ENCODE measurements at places on chromosomes 4 and X. TPM values are rescaled to one million over a fixed set of nuclear protein-coding genes. Genes with fewer than 3 reads are reported as not detected.

GRCh38 chr4:14337892-14338584 is 664.2 kb upstream of the CPEB2 start:
- DNase-seq = no peak

DNA sequence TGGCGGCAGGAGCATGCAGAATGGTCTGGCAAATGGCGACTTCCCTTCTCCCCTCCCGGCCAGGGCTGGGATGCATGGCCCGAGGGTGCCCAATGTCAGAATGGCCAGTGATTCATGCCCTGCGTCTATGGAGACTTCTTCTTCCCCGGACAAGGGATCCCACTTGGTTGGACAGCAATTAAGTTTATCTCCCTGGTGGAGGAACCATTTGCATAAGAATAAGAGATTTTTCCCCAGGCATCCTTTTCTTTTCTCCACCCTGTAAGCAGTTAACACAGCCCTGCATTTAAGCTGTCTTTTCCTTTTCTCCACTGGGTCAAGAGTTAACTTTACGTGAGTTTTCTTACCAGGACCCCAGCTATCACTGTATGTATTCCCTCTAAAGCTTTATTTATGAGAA is 856.6 kb downstream of the GLUD2 start:
- DNase-seq = no peak

DNA sequence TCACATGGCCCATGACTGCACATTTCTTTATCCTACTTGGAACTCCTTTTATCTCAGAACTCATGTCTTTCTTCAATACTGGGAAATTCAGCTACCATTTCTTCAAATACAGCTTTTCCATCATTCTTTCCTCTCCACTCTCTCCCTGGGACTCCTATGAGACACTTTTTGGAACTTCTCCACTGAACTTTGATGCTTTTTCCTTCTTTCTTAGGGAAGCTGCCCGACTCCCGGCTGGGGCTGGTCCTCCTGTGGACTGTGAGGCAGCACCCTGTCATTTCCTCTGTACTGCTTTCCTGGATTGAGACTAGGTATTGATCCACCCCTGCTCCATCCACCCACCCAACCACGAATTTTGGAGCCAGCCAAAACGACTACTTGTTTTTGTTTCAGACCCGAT is 40.0 kb downstream of the ZFYVE28 start:
- no peak for DNase-seq

- no peak for DNase-seq
These were observed 587.9 kb downstream of the TLL1 start for GRCh38 chr4:166460769-166461550.

The SLC9B1 gene
- 0.18 TPM for polyA plus RNA-seq

DNA sequence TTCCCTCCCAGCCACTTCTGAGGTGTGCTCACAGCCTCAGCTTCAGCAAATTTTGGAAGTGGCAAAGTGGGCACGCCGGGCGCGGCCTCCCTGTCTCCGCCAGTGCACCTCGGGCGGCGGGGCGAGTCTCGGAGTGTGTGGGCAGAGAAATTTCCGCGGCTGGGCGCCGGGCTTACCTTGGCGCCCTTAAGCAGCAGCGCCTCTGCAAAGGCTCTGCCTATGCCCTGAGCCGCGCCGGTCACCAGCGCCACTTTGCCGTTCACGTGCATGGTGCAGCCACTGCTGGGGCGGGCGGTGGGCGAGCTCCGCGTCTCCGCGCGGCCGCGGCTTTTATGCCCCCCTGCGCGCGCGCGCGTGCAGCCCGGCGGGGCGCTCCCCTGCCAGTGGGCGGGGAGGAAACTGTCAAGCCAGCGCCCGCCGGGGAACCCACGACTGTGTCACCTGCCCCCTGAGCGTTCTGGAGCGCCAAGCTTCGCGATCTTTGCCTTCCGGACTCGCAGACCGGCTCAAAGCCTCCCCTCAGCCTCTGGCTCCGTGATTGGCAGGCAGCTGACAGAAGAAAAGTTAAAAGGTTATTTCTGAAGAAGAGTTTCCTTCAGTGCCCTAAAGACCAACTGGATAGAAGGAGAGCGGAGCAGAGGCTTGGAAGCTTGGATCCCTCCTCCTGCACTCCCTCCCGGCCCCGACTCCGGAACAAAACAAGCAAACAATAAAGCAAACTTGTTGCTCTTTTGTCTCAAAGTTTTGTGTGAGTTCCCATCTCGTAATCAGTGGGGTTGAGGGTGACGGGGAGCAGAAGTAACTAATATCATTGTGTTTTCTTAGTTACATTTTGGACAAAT is at the start of gene HPGD:
Gene HPGD (minus strand): TSS at position 306 of the 842 bp plus-strand sequence. CDS start 37 bp downstream, at position 269.
- no peak for DNase-seq

The SAGE1 gene
- polyA plus RNA-seq = not detected

GRCh38 chr4:98467627-98468072 is 190.8 kb downstream of the TSPAN5 start:
- DNase-seq = peak; percentile 78

- DNase-seq = no peak
These were observed 79.1 kb upstream of the DDX60 start for GRCh38 chr4:168397611-168398169.

GRCh38 chrX:19800821-19801374 is 86.5 kb downstream of the SH3KBP1 start:
- DNase-seq = no peak

DNA sequence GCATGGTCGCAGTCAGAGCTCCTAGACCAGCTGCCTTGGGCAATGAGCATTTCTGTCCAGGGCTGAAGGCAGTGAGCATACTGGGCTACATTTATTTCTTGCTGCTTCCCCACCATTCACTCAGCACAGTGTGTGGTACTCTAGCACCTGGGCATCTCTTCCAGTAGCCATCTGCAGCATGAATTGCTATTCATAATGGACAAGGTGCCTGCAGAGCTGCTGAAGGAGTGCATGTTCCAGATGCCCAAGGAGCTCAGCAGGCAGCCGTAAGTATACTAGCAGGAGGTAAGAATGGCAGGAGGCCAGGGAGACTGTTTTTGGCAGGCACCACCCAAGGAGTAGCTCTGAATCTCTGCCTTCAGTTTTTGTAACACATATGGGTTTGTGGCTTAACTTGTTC is 110.4 kb upstream of the RXFP1 start:
- DNase-seq = no peak

DNA sequence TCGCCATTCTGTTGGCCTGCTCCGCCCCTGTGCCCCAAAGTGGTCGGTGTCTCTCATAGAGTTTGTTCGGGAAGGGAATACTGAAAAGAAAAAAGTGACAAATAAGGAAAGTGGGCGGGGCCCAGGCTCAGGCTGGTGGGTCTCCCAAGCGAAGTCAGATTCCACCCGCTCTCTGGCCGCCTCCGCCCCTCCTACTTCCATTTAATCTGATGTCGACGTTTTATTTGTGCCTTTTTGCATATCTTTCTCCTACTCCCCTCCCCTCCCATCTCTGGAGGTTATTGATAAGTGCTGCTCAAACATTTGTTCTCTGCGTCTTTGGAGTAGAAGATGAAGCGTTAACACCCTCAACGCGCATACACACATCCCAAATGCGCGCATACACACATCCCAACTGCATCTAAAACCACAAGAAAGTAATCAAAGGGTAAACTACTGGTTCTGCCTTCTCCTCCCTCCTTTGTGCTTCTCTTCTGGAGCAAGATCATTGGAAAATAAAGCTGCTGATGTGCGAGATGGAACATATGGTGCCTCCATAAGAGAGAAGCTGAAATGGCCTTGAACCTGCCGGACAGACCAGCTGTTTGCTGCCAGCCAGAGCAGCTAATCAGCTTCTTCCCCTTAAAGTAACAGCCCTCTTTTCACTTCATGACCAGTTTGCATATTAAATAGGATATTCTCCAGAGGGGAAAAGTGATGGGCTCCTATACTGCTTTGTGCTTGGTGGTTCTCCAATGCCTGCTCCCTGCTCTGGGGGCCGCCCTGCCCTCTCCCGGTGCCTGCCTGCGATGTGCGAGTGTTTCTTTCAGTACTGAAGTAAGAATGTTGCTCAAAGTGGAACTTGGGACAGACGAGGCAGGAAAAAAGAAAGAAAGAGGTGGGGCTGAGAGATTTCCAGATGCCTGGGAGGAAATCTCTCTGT is 3.1 kb downstream of the MAMLD1 start:
- DNase-seq = no peak

The HHIP gene
- not detected for polyA plus RNA-seq

The TEC gene
- 0.10 TPM for polyA plus RNA-seq

DNA sequence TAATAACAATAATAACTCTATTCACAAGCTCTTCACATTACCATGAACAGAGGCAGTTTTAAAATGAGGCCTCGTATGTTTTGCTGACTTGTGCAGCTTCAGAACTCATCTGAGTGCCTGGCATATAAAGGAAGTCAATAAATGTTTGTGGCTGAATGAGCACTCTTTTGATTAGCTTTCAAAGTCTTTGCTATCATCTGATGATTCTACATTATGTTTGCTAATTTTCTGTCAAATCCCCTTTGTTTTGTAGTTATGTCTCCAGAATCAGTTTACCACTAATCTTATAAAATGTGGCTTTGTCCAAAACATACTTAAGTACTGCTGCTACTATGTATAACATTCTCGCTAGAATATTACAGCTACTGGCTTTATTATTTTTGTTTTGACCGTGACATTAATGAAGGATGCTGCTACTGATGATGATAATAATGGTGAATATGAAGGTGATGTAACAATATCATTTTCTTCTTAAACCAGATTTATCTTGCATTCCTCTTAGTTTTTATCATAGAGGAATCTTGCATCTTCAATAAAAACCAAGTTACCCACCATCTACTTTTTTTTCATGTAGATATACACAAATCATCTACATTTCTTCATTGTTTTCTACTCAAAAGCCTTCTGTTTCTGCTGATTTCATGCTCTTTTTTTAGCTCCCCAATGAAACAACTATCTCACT is 384.5 kb downstream of the NAF1 start:
- DNase-seq = no peak

The FOXR2 gene
- not detected for polyA plus RNA-seq

DNA sequence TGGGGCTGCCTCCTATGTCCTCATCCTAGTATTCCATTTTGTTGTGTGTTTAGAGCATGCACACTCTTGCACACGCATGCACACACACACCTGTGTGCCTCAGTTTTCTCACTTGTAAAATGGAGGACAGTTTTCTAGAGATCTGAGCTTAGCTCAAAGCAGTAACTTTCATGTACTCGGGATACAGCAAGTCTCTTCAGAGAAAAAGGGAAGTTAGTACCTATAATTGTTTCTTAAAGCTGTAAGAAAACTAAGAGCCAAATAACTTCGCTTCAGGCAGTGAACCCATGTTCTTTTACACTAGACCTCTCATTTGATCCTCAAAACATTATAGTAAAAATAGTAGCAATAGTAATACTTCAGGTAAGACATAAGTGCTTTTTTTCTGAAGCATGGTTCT is 49.6 kb downstream of the KIT start:
- no peak for DNase-seq

DNA sequence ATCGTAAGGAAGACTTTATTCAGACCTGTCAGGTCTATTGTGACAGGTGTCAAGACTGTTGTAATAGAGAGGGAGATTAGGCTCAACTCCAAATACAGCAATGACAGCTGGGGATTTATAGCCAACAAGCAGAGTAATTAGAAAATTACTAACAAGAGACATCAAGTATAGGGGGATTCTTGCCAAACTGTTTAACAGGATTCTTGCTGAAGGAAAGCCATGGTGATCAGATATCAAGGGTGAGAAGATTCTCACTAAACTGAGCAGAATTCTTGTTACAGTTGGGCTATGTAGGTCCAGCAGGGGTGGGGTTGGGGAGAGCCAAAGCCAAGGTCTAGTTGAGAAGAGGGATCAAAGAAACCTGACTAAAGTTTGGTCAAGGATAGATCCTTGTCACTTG is 461.0 kb upstream of the GALNT7 start:
- no peak for DNase-seq

GRCh38 chrX:65610040-65610439 is 57.4 kb upstream of the MSN start:
- no peak for DNase-seq

GRCh38 chr4:65971686-65972085 is 301.4 kb upstream of the EPHA5 start:
- no peak for DNase-seq

GRCh38 chr4:150006197-150006596 is 72.0 kb upstream of the DCLK2 start:
- DNase-seq = no peak

- no peak for DNase-seq
These were observed 89.7 kb downstream of the EPHA5 start for GRCh38 chr4:65580551-65580950.

The KIAA0232 gene
- 8.1 TPM for polyA plus RNA-seq

GRCh38 chr4:4338210-4339001 is 48.4 kb downstream of the ZBTB49 start:
- no peak for DNase-seq

The RPS6KA6 gene
- polyA plus RNA-seq = not detected

- no peak for DNase-seq
These were observed 66.7 kb downstream of the COQ2 start for GRCh38 chr4:83217721-83218522.

- DNase-seq = peak; percentile 64
These were observed 25.8 kb upstream of the CHRNA9 start for GRCh38 chr4:40309250-40309774.

DNA sequence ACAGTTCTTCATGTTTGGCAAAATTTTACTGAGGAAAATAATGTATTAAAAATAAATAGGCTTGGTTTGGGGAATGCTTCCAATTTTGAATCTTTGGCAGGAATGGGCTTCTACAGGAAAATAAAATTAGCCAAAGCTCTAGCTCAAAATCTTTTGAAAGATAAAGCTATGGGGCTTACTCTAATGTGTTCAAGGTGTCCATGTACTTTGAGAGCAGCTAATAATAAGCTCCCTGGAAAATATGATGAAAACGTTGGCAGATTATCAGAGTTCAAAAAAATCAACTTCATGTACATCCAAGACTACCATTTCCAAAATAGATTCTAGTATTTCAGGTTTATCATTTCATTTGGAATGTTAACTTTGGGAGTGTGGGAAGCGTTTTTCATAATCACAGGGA is 158.4 kb downstream of the EMCN start:
- DNase-seq = no peak

DNA sequence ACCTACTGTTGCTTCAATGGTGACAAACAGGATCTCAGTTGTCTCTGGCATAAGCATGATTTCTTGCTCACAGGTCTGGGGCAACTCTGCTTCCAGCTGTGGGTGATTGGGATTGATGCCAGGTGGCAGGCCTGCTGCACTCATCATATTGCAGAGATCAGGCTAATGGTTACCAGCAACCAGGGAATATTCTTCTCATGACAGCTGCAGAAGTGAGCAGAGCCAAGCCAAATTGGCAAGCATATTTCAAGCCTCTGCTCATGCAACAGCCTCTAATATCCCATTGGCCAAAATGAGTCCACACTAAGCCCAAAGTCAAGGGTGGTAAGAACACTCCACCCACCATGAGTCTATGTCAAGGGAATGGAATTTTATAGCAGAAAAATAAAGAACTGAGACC is 26.7 kb upstream of the TBC1D19 start:
- DNase-seq = no peak

DNA sequence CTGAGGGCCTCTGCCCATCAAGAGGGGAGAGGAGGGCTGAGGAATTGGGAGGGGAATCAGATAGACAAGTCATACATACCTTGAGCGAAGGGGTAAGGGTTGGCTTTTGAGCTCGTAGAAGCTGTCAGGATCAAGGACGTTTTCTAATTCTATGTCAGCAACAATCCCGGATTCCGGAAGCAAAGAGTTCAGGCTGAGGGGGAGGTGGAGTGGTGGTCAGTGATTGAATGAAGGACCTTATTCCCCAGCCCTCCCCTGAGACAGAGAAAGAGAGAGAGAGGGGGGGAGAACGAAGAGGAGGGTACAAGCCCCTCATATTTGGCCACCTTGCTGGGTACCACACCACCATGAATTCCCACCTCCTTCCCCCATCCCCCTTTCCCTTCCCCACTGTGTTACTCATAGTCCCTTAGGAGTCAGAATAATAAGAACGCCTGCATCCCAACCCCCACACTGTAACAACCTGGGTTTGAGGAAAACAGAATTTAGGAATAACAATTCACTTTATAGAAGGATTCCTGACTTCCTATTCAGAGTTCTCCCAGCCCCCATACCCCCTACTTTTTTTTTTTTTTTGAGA is 2.7 kb downstream of the TFE3 start:
- no peak for DNase-seq

The DUSP9 gene
- 235 TPM for polyA plus RNA-seq
